Stimulated activated CD8-positive, alpha-beta memory T cell treated with anti-CD3 and anti-CD28 coated beads, Interleukin-4, amount 100 ng/mL, for 24 hours (primary cell): ENCODE measurements at places on chromosomes 11 and 22.

DNA sequence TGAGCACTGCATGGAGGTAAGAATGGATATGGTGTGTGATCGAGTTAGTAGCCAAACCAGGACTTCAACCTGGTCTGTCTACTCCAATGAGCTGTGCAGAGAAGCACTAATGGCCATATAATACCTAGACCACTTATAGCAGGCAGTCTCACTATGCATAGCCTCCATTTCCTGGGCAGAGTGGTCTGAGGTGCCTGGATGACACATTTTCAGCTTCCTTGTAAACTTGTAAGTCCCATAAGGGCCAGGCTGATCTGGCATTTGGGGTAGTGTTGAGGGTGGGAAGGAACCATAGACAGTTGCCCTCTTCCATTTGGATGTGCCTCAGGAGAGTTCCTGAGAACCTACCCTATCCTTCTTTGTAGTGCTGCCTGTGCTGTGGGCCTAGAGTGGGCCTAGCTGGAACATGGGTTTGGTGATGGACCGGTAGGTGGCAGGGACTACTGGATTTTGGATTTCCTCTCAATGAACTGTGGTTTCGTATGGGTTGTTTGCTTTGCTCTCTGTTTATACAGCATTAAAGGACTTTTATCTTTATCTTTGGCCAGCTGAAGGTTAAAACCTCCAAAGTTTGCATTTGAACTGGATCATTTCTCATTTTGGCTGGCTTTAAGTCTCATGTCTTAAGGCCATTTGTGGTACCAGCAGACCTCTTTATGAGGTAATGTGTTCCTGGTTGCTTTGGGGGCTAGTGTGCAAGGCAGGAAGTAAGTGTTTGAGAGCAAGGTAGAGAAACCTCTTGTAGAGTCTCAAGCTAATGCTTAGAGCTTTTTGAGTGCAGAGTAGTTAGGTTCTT is 86.9 kb downstream of the STIM1 start:
- DNase-seq, result no peak

GRCh38 chr11:94418123-94418765 is 17.0 kb upstream of the GPR83 start:
- no peak for DNase-seq

GRCh38 chr11:114027391-114027790 is 32.1 kb upstream of the ZBTB16 start:
- DNase-seq, result no peak

DNA sequence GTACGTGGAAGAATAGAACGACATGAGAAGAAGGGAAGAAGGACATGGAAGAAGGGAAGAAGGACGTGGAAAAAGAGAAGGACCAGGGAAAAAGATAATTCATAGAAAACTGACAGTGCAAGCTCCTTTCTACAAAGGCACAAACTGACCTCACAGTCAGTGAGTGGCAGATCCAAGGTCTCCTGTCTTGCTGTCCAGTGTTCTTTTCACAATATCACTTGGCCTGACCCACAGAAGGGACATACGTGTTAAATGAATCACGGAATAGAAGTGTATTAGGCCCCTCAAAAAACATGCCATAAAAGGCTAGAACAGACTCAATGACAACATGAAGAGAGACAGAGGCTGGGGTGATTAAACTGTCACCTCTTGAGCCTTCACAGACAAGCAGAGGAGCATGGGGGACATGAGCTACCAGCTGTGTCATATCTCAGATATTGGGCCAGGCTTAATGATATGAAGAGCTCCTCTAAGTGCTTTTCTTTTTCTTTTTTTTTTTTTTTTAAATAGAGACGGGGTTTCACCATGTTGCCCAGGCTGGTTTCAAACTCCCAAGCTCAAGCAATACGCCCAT is 4.6 kb downstream of the ASCC2 start:
- no peak for DNase-seq

- DNase-seq, result no peak
Measured at GRCh38 chr11:117914398-117914761, 14.8 kb downstream of the TMPRSS13 start.

- DNase-seq, result no peak
Measured at GRCh38 chr11:129691142-129691541, 124.5 kb upstream of the TMEM45B start.

DNA sequence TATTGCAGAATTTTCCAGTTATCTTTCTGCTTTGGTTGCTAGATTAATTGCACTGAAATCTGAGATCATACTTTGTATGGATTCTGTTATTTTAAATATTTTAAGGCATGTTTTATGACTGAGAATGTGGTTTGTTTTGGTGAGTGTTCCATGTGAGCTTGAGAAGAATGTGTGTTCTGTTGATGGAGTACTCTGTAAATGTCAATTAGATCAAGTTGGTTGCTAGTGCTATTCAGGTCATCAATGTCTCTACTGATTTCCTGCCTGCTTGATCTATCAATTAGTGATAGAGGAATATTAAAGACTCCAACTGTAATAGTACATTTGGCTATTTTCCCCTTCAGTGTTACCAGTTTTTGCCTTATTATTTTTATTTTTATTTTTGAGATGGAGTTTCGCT is 64.3 kb upstream of the SHANK2 start:
- DNase-seq, result no peak

DNA sequence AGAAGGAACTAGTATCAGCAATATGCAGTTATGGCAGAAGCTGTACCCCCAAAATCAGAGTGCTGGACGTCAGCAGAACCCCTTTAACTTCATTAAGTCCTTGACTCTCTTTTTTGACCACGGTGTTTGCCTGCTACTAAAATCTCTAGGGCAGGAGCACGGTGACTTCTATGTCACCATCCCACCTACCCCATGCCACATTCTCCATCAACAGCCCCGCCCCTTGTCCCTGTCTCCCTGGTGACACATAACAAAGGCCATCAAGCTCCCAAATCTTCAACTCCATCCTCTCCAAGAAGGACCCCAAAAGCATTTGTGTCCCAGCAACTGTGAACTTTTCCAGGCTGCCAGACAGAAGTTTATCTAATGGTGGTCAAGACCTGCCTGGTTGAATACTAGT is 894 bp downstream of the ADA2 start:
- DNase-seq, result no peak

GRCh38 chr11:87324817-87325489 is 287.2 kb downstream of the TMEM135 start:
- DNase-seq, result no peak

GRCh38 chr11:113554526-113554925 is 79.3 kb upstream of the DRD2 start:
- DNase-seq, result no peak

DNA sequence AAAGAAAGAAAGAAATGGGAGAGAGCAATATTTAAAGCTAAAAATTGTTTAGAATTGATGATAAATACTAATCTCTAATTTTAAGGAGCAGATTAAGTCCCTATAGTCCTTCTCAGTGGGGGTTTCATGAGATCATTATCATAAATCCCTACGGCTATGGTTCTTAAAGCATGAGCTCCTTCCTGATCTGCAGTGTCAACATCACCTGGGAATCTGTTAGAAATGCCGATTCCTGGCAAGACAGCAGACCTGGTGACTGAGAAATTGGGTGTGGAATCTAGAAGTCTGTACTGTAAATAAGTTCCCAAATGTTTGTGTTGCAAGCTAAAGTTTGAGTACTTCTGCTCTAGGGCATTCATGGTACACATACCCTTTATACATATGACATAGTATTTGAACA is 12.6 kb downstream of the HIKESHI start:
- no peak for DNase-seq

DNA sequence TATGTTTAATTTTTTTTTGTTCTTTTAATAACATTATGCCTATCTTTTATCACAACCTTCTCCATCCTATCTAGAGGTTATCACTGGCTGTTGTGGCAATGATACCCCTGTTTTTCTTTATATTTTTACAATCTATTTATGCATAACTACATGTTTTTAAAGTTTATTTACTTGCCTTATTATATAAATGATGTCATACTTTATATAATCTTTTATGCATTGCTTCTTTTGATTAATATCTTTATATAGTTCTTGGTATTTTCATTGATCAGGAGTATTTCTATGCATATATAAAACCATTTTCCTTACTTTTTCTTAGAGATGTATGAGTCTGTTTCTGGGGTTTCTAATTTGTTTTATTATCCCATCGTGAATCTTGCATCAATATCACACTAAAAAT is 719.8 kb upstream of the RAG2 start:
- no peak for DNase-seq

DNA sequence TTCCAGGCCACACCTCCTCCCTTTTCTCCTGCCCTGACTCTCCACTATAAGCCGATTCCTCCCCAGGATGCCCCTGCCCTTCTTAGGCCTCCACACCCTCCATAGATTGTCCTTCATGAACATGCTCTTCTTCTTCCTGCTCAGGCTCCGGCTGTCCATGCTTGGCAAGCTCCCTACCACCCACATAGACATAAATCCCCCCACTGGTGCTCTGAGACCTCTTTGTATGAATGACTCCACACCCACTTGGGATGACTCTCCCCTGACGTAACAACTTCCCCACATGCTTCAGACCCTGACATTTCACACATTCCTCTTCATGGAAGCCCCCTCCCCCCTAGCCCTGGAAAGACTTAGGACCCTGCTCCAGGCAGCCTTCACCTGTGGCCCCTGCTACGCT is 542.5 kb upstream of the LARGE1 start:
- DNase-seq, result no peak
